Adipocyte (in vitro differentiated cells): ENCODE measurements at places on chromosomes 5 and 9.

DNA sequence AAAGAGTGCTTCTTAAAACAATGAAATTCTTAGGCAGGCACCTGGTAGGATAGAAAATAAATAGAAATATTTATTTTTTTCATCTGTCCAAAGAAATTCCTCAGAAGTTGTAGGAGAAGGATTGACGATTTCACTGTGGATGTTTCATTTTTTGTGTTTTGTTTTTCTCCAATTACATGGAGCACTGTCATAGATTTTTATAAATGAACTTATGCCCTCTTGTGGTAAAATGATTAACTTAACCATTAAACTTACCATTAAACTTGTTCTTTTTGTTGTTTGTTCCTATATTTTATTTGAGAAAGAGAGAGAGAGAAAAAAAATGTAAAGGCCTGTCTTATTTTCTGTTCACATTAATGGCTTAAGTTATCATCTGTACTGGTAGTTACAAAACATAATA is 339.2 kb downstream of the PRR16 start:
- peak; percentile 81 for DNase-seq

- DNase-seq: no peak
Measured at GRCh38 chr9:26078706-26079105, 400.5 kb upstream of the TUSC1 start.

- DNase-seq: no peak
Measured at GRCh38 chr5:172425402-172425801, 28.9 kb downstream of the SH3PXD2B start.

GRCh38 chr5:119074419-119074818 is 3.5 kb downstream of the DMXL1 start:
- no peak for DNase-seq

DNA sequence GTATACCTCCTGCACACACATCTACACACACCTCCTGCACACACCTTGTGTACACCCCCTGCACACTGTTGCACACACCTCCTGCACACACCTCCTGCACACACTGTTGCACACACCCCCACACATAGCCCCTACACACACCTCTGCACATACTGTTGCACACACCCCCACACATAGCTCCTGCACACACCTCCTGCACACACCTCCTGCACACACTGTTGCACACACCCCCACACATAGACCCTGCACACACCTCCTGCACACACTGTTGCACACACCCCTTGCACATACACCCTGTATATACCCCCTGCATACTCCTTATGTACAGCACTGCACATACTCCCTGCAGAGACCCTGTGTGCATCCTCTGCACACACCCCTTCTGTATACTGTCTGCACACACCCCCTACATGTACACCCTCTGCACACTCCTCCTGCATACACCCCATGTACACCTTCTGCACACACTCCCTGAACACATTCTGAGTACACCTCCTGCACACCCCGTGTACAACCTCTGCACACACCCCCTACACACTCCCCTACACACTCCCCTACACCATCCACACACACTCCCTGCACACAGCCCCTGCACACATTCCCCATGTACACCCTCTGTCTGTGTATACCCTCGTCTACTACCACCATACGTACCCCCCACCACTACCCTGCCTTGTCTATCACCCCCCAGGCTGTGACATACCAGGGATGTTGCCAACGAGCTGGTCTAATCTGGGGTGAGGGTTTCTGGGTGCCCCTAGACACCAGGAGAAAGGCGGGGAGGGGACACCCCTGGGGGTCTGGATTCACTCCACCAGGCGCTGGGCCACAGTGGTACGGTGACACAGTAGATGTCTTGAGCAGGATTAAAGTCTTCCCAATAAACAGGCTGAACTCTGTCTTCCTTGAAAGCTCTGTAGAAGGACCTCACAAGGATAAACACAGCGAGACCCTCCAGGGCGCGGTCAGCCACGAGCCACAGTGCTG is 1.1 kb upstream of the CEP72 start:
- DNase-seq: no peak

- DNase-seq: no peak
Measured at GRCh38 chr5:62569470-62569869, 9.1 kb upstream of the LRRC70 start.

GRCh38 chr5:65359981-65360380 is 121.7 kb downstream of the ADAMTS6 start:
- no peak for DNase-seq

GRCh38 chr5:40675396-40676133 is 4.2 kb upstream of the PTGER4 start:
- no peak for DNase-seq

DNA sequence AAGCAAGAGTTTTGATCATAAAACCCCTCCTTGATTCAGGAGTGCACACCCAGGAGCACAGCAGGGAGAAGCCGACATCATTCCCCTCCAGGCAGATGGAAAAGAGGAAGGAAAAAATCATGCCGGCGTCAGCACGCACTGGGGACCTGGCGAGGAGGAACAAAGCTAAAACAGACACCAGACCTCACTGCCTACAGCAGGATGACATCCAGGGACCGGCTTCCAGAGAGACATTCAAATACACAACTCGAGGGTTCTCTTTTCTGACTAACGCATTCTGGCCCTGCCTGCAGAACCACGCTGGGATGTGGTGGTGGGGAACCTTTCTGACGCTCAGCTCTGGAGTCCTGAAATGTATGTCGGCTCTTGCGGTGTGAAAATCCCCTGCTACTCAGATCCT is 2.7 kb downstream of the UBAC1 start:
- DNase-seq: no peak

- no peak for DNase-seq
Measured at GRCh38 chr5:177428574-177429217, 2.2 kb downstream of the GRK6 start.

- DNase-seq: no peak
Measured at GRCh38 chr5:180140571-180140970, 68.4 kb downstream of the RASGEF1C start.
